ENCODE measurements at places on chromosomes 2 and 18.

- DNase-seq = no peak
Measured at GRCh38 chr2:241443486-241444223, 64.7 kb downstream of the STK25 start.

DNA sequence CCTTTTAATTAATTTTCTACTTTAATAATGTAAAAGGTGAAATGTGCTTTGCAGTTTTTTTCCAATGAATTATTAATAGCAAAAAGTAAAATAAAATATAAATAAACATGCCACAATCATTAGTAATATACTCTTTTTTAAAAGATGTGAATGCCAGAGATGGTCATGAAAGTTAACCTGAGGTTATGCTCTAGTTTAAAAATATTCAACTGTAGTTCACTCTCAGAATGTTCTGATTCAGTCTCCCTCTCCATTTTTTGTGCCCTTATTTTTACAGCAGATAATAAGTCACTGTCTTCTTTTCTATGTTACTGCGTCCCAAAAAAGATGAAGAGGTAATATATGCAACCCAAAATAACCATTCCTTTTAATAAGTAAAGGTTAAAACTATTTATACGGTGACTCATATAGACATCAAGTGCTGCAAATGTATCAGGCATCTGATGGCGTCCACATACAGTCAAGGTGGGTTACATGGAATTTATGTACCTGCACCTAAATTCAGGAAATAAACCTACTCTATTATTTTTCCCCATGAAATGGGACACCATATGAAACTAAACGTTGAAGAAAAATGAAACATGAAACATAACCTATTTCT is 153.6 kb upstream of the ZNF804A start:
- no peak for DNase-seq

GRCh38 chr2:5242751-5243150 is 449.4 kb upstream of the SOX11 start:
- no peak for DNase-seq

DNA sequence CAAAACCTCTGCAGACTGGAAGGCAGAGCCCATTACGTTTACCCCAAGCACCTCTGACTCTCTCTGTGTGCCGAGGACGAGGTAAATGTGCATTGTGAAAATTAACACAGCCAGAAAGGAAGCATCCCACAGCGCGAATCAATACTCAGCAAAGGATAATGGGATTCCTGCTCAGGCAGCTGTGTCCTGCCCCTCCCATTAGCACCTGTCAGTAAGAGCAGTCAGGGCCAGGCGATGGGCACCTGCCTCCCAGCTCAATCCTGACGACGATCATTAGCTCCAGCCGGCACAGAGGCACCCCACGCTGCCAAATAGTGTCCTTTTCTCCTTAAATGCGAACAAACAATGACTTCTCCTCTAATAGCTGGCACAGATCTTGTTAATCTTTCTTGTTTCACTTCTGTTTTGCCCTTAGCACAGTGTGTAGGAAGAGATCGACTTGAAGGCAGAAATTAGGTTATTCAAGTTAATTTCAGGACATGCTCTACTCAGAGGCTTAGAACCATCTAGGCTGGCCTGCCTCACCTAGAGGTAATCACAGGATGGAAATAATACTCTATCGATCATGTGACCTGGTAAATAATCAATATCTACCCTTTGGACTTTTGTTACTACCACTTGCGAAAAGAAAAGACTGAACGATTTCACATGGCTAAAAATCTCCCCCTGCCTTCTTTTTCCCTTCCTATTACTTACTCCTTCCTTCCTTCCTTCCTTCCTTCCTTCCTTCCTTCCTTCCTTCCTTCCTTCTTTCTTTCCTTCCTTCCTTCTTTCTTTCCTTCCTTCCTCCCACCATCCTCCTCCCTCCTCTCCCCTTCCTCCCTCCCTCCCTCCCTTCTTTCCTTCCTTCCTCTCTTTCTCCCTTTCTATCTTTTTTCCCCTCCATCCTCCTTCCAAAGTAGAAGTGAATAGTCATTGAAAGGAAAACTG is 487.9 kb upstream of the ID2 start:
- DNase-seq = no peak

DNA sequence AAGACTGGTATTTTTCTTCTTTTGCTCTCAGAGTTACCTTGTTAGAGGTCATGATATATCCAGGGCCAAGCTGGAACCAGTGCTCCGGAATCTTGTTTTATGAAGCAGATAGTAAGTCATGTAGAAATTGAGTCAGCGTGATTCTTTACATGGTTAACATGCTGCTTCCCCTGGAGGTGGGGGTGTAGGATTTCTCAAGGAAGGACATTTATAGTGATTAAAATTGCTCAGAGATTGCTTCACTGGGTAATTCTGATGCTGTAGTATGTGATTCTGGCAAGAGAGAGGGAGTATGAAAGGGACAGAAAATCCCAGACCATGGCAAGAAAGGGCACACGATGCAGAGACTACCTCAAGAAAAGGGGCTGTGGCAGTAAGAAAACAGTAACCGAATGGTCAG is 8.0 kb upstream of the MYL1 start:
- DNase-seq = no peak

DNA sequence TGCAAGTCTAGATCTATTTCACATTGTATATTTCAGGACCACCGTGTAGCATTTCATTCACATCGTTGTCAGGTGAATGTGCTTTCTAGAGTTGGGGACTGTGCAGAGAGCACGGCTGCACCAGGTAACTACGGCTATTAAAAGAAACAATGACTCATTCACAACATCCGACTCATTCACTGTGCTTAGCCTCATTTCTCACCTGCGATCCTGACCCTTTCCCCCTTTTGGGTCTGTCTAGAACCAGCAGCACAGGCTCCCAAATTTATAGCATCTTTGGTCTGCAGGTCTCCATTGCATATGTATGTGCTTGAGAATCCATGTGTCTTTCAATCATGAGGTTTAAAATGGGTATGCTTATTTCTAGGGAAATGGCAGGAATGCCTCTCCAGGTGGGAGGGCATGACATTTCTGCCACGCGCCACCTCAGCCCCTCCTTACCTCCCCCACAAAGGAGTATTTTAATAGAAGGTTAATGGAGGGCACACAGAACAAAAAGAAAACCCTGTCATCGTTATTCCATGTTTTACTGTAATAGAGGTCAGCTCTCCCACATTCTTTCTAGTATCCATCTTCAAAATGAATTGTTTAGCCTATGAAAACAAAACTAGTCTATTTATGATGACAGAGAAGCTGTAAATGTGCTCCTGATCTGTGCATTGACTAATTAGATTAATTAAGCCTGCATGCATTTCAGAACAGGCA is 246.7 kb upstream of the EPHA4 start:
- no peak for DNase-seq

DNA sequence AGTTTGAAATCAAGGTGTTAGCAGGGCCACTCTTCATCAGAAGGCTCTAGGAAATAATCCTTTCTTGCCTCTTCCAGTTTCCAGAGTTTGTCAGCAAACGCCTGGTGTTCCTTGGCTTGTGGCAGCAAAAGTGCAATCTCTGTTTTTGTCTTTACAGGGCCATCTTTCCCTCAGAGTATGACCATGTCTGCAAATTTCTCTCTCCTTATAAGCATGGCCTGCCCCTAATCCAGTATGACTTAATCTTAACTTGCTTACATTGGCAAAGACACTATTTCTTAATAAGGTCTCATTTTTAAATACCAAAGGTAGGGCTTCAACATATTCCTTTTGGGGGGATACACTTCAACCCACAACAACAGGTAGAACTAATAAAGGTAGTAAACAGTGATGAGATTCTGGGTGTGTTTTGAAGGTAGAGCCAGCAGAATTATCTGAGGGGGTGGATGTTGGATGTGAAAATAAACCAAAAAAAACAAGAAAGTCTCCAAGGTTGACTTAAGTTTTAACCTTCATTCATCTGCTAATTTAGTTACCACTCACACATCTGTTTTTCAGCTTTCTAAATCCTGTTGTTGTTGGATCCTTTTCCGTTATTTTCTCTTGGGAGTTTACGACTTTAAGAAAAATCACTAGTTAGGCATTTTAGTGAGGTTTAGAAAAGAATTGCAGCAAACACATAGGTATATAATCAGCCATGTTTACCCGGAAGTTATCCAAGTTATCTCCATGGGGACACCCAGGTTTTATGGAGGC is 234.4 kb upstream of the FIGN start:
- peak; percentile 26 for DNase-seq

GRCh38 chr18:76354348-76354747 is 140.7 kb downstream of the ZNF516 start:
- DNase-seq = no peak

DNA sequence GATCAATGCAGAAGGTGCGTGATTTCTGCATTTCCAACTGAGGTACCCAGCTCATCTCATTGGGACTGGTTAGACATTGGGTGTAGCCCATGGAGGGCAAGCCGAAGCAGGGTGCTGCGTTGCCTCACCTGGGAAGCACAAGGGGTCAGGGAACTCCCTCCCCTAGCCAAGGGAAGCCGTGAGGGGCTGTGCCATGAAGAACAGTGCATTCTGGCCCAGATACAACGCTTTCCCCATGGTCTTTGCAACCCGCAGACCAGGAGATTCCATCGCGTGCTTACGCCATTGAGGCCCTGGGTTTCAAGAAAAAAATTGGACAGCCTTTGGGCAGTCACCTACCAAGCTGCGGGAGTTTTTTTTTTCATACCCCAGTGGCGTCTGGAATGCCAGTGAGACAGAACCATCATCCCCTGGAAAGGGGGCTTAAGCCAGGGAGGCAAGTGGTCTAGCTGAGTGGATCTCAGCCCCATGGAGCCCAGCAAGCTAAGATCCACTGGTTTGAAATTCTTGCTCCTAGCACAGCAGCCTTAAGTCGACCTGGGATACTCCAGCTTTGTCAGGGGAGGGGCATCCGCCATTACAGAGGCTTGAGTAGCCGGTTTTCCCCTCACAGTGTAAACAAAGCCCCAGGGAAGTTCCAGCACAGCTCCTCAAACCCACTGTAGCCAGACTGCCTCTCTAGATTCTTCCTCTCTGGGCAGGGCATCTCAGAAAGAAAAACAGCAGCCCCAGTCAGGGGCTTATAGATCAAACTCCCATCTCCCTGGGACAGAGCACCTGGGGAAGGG is 21.7 kb downstream of the TFPI start:
- DNase-seq = no peak

GRCh38 chr2:233209533-233210171 is 41.8 kb upstream of the ATG16L1 start:
- DNase-seq = peak; percentile 28

- no peak for DNase-seq
Measured at GRCh38 chr2:95273566-95274290, 521 bp upstream of the PROM2 start.

DNA sequence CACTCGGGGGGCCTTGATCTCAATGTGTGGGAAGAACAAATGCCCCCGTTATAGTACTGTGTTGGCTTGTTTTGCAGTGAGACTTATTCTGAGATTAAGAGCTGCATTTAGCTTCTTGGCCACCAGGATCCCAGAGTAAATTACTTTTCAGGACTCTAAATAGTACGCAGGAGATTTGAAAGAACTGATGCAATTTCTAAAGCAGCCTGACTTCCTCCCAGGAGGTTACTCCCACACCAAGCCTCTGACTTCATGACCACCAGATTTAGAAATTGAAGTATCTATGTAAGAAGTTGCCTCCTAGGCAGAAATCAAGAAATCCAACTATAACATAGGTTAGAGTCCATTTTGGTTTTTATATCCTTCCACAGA is 67.0 kb downstream of the FEZ2 start:
- DNase-seq = no peak

DNA sequence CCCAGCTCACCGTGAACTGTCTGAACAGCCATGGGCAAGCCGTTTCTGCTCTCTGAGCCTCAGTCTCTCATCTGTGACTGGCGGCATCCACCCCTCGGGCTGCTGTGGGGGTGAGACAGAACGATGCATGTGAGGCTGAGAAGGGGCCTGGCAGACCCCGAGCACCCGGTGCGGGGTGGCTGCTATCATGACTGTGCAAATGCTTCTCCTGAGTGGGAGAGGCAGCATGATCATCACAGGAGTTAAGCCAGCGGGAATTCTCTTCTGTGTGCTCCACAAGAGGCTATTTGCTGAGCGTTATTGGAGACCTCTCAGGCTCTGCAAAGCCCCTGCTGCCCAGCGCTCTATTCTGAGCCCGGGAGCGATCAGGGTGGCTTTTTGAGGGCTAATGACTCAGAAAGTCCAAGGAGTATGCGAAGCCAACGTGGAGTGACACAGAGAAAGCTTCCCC is 45.8 kb upstream of the ID2 start:
- DNase-seq = no peak

- no peak for DNase-seq
Measured at GRCh38 chr2:130183512-130184373, 1.7 kb downstream of the MZT2B start.

DNA sequence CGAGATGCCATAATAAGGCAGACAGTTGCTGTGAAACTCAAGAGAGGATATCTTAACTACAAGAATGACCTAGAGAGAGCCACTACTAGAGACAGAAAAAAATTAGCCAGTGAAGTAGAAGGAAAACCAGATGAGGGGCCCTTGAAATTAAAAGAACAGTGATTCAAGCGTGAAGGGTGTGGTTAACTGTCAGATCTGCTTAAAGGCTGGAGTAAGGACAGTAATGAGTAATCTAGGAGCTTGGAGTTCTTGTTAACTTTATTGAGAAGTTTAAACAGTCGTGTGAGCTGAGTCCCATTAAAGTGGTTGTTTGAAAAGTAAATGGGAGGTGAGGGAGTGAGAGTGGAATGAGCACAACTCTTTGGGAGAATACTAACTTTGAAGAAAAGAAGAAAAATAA is 21.3 kb downstream of the PIGN start:
- no peak for DNase-seq

- DNase-seq = no peak
Measured at GRCh38 chr2:74744731-74745515, 89.0 kb upstream of the HK2 start.

DNA sequence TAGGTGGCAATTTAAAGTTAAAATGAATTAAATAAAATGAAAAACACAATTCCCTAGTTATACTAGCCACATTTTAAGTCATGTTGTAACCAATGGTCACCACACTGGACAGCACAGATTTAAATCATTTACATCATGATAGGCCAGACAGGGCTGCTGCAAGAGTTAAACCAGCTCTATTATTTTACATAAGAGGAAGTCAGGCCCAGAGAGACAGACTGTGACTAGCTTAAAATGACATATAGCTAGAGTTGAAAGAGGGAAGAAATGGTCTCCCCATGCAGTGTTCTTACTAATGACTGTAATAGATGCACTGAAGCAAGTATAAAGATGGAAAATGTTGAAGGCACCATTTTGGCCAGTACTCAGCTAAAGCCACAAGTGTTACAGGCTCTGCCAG is 69.6 kb downstream of the SLC66A3 start:
- DNase-seq = no peak

DNA sequence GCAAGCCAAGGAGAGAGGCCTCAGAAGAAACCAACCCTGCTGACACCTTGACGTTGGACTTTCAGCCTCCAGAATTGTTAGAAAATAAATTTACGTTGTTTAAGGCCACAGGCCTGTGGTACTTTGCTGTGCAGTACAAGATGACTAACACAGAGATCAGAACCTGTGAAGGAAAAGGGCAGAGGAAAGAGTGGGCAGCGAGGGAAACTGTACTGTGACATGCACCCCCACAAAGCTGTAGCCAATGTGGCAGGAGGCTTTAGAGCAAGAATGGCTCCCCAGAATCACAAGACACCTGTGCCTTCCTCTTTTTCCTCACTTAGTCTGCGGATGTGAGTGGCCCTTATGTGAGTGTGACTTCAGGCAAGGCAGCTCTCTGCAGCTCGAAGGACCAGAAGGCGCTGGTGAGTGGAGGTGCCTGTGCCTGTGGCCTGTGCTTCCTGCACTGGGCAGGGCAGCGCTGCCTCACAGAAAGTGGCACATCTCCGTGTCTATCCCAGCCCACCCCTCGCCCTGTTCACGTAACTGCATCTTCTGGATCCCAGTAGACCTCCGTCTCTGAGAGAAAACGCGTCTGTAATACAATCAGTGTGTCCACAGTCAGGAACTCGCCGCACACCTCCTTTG is 89.5 kb downstream of the MRPS9 start:
- DNase-seq = no peak

Measured in forelimb muscle (tissue), 1 donor.